Upper lobe of right lung (tissue), 1 donor: ENCODE measurements at places on chromosomes 5 and 9. TPM values are rescaled to one million over a fixed set of nuclear protein-coding genes. Genes with fewer than 3 reads are reported as not detected.

DNA sequence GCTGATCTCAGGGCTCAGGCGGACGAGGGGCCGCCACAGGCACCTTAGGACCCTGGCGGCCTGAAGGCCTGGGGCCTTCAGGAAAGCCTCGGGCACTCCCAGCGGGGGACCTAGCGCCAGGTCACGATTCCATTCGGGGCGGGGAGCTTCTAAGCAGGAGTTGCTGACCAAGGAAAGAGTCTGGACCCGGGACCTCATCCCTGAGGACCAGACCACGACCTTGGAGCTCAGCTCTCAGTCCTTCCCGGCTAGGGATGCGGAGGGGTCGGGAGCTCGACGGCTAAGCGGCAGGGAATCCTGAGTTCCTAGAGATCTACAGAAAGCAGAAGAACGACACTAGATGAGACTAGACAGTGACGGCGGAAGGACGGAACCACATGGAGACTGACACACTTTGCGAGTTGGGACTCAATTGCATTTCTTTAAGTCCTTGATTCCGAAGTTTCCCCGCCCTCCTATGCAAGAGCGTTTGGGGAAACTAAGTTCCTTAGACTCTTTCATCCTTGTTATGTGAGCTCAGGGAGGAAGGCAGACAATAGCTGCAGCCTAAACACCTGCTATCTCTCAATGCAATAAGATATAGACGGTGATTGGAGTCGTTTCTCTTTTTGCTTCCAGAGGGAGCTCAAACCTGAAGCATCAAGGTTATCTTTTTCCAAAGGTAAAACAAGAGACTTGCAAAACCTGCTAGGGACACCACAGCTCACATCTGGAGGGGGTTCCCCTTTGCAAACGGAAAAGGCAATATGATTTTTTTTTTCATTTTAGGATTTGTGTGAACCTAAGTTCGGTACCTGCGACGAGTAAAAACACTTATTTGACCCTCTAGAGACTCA is 9.7 kb downstream of the NR2F1-AS1 start:
- DNase-seq, result no peak

EPB41L4B gene
- total RNA-seq, result 10.1 TPM

GRCh38 chr5:179272326-179273072 is 72.8 kb downstream of the ADAMTS2 start:
- peak; percentile 59 for DNase-seq

HABP4 gene
- total RNA-seq, result 10.3 TPM

- no peak for DNase-seq
Observed at GRCh38 chr9:91163773-91164471, 197.8 kb downstream of the AUH start.

GRCh38 chr9:91711755-91712601 is 238.1 kb downstream of the ROR2 start:
- DNase-seq, result no peak

DNA sequence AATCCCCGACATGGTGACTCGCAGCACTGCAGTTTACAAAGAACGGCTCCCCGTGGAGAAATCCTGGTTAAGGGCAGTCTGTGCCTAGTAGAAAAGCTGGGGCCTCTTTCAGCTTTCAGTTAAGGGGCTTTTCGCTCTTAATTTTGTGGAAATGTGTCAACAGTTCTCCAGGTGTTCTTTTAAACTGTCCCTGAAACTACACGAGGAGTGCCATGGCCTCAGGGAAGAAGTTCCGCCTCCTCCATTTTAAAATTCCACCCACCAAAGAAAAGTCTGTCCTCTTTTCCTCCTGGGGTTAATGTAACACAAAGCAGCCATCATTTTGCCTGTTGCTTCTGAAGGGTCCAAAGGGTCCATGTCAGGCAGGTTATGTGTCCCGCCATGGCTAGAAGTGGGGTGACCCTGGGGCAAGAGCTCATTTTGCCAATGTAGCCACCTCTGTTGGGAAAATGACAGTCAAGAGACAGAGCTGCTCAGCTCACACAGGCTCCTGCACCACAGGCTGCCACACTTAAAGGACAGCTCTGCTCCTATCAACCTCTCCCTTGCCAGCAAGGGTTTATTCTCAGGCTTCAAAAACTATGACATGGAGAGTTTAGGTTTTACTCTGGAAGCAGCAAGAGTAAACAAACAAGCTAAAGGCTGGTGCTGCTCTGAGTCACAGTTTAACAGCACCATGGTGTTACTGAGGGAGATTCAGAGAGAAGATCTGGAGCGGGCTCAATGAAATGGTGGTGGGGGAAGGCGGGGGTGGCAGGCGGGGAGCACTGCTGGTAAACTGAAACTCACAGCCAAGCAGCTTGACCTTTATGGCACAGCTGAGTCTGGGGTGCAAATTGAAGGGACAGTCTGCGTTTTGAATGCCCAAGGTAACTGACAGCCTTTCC is 3.2 kb downstream of the WHRN start:
- no peak for DNase-seq

RMRP gene
- 30,828 TPM for total RNA-seq

GRCh38 chr5:132363431-132364112 is 5.9 kb upstream of the SLC22A5 start:
- no peak for DNase-seq

LSM11 gene
- 3.0 TPM for total RNA-seq

MCTP1 gene
- total RNA-seq, result 40.7 TPM

DNA sequence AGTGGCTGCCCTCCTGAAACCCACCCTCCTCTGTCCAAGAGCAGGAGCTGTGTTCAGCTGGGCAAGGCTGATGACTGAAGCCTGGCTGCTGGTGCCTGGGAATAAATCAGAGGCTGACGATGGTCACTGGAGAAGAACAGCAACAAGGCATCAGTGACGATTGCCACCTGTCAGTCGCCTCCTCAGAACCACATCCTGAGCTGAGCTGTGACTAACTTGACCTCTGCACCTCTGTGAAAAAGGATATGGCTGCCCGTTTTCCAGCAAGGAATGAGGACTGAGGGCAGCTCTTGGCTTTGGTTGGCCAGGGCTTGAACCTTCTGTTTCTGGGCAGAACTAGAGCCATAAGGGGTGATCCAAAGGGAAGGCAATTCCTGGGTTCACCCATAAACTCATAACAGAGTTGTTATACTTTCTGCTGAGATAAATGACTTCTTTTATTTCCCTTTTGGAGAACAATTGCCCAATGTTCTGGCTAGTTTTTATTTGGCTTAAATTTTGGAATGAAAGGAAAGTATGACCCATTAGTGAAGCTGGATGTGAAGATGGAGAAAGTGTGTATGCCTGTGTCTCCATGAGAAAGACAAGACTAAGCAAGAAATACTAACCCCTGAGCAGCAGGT is 40.1 kb downstream of the TRIP13 start:
- DNase-seq, result peak; percentile 66

DNA sequence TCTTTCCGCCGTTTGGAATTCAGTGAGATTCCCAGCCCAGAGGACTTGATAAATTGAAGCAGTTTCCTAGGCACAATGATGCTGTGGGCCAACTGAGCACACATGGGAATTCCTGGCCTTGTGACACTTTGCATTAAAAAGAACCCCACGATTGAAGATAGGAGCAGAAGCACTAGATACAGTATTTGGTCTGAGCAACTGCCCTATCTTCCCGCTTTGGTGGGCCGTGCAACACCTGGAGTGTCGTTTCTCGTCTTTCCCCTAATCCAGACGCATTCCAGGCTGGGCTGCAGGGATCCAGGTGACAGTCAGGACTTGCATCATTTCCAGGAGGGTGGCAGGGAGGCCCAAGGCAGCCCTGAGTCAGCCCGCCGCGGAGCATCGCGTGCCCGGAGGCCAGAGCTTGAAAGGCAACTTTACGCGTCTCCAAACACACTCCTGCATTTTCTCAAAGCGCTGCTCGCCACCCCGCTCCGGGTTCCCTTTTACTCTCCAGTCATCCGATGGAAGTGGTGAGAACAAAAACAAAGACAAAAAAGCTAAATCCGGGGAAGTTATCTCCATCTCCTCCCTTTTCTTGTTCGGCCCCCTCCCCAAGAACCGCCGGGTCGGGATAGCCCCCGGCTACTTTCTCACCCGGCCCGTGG is 753 bp upstream of the STC2 start:
- DNase-seq, result no peak

GRCh38 chr9:79592726-79593493 is 21.1 kb downstream of the TLE4 start:
- DNase-seq, result no peak

SNCAIP gene
- total RNA-seq, result 4.0 TPM

GRCh38 chr5:162107591-162107990 is 40.0 kb downstream of the GABRG2 start:
- no peak for DNase-seq

- no peak for DNase-seq
Observed at GRCh38 chr5:94709277-94709676, 90.8 kb downstream of the SLF1 start.

RGS7BP gene
- 2.4 TPM for total RNA-seq

- DNase-seq, result no peak
Observed at GRCh38 chr9:16484180-16484579, 386.3 kb downstream of the BNC2 start.

GLRA1 gene
- total RNA-seq, result not detected

DNA sequence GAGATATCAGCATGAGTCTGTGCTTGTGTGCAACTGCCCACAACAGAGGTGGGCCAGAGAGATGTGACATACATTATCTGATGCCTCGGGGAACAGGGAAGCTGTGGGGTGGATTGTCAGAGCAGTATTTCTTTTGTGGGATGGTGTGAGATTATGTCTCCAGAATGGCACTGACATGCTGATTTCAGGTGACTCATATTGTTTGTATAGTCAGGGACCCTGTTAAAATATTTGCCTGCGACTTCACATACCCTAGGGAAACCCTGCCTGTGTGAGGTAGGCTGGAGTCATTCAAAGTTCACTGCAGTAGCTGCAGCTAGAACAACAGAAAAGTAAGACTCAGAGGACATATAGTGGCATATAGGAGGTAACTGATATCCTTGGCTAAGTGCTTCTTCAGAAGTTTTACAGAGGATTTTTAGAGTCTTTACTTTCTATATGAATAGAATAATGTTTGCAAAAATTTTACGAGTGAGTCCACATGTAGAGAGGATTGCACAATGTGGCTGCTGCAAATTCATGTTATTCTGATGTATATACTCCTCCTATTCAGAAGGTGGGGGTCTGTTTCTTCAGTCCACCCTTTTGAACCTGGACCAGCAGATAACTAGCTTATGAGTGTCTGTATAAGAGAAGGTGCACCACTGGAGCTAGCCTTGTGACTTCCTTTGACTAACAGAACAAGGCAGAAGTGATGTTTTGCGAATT is 89.3 kb downstream of the MACIR start:
- DNase-seq, result no peak

ALDH1B1 gene
- 13.7 TPM for total RNA-seq

GRCh38 chr5:127206320-127207113 is 84.1 kb upstream of the MEGF10 start:
- DNase-seq, result no peak

MARCOL gene
- not detected for total RNA-seq

GRCh38 chr5:9197881-9198260 is 348.0 kb downstream of the SEMA5A start:
- no peak for DNase-seq

GRCh38 chr9:126672634-126673284 is 59.0 kb downstream of the LMX1B start:
- DNase-seq, result no peak

MYO10 gene
- total RNA-seq, result 67.0 TPM

DNA sequence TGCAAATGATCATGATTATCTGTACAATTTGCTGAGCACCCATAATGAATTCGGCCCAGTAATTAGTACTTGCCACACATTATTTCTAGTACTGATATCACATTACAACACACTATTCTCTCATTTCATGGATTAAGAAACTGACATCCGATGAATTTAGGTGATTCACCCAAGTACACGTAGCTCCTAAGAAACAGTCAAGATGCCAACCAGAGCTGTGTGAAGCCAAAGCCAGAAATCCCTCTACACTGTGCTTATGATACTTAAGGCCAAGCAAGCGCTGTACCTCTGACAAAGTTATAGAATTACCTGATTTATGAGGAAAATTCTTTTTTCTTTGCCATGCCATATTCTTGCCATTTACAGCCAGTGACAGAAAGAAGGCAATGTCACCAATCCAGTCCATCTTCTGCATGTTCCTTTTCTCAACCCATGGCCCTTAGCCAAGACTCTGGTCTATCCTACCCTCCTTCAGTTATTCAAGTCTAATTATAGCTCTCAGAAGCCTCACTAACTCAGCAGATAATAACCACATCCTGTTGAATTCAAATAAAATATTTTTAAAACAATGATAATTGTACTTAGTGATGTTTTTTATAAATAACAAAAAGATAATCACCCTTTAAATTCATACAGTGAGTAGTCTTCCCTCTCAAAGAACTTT is 74.3 kb upstream of the PTGER4 start:
- no peak for DNase-seq

DNA sequence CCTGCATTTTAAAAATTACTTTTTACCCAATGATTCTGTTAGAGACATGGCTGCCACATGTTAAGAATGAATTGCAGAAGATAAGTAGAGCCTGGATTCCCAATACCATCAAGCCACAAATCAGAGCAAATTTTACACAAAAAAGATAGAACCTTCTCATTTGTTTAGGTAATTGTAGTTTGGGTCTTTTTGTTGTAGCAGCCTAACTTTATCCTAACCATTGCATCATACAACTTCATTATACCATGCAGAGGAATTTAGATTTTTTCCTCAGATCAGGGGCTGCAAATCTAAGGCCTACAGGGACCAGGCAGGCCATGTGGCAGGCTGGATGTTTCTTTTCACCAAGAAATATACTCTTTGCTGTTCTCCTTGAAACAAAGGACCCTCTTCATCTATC is 34.6 kb downstream of the NKX2-5 start:
- DNase-seq, result no peak

HAND1 gene
- not detected for total RNA-seq

- no peak for DNase-seq
Observed at GRCh38 chr5:137024044-137024443, 475.1 kb downstream of the SPOCK1 start.

DNM1 gene
- 5.2 TPM for total RNA-seq

DNA sequence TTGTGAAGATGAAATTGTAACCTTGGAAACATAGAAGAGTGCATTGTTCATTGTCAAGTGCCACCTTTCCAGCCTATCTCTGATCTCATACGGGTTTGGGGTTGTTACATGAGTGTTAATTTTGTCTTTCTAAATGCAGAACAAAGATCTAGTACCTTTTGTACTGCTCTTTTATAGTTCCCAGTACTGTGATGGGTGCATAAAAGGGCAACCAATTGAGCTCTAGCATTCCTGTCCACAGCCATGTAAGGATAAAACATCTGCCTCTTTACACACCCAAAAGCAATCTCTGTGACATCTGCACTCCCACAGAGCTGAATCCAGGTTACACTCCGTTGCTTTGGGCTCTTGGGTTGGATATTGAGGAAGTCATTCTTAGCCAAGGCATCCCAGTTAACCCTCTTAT is 255.2 kb downstream of the SGCD start:
- DNase-seq, result no peak

PCDHB8 gene
- total RNA-seq, result 2.4 TPM

DNA sequence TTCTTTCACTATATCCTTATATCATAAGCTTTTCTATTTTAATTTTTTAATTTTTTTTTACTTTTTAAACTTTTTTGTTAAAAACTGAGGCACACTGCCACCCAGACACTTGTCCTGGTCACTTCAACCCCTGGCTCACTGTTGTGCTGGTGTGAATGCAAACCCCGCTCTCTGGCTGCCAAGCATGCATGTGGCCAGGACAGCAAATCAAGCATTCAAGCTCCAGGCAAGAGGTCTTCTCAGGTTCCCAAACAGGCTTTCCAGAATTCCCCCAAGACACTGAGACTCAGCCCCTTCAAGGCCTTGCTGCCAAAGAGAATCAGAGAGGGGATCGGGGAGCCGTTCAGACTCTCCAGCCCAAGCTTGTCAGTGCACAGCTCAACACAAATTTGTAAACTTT is 139.9 kb downstream of the FANCC start:
- no peak for DNase-seq
